ENCODE measurements at places on chromosomes 11 and 22.
A peak's percentile ranks its signal among the peaks of the same experiment; 100 is the strongest.

DNA sequence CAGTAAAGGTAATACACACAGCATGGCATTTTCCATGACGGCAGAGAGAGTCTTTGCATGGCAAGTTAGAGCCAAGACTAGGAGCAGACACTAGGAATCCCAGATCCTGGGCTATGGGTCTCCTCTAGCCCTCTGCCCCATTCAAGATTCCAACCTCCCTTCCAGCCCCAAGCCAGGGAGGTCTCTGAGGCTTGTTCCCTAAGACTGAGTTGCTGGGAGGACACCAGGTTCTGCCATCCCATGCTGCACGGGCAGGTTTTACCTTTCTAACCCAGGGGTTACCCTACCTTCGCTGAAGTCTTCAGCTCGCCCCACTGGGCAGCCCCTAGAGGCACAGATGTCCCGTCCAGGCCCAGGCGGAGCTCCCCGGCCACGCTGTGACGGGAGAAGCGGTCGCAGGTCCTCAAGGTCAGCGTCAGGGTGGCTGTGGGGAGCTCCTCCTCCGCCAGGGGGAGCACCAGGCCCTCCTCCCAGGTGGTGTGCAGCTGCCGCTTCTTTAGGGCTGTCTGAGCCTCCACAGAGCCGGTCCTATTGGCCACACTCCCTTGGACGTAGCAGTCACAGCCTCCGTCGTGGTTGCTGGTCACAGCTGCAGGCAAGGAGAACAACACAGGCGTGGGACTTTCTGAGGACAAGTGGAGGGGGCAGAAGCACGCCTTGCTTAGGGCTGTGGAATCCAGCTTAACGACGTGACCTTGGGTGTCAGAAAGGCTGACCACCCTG is 33.8 kb downstream of the SYT13 start:
- H3K27me3 ChIP-seq: no peaks in the 10 kb centered on the region
- H3K36me3 ChIP-seq: no peaks in the 10 kb centered on the region
- no peak overlapping the region for H3K27ac ChIP-seq

GRCh38 chr11:61972672-61973475 is 5.4 kb upstream of the FTH1 start:
- no peaks in the 10 kb centered on the region for H3K36me3 ChIP-seq
- H3K4me3 ChIP-seq: no peak overlapping the region
- H3K27ac ChIP-seq: peak overlapping the region; percentile 85
- no peaks in the 10 kb centered on the region for H3K27me3 ChIP-seq
- no peak for DNase-seq
- peaks cover 20% of the 10 kb centered on the region for H3K4me1 ChIP-seq

DNA sequence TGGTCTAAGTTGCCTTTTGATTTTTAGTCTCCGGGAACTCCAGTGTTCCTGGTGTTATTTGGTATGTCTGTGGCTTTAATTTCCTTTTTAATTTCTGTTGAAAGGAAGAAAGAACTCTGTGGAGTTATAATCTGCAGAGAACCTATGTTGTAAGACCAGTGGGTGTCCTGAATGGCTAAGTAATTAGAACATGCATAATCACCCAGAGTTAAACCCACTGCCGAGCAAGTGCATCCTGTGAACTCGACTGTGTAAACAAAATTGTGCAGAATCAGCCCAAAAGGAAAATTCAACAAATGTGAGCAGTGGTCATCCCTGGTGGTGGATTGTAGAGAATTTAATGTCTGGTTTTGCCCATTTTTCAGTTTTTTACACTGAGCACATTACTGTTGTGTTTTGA is 162.5 kb downstream of the COMMD9 start:
- peaks cover 8% of the 10 kb centered on the region for H3K4me1 ChIP-seq
- no peak overlapping the region for H3K27ac ChIP-seq
- no peak for DNase-seq
- no peaks in the 10 kb centered on the region for H3K27me3 ChIP-seq

GRCh38 chr11:33542921-33543320 is 157.7 kb downstream of the C11orf91 start:
- H3K27me3 ChIP-seq: no peaks in the 10 kb centered on the region
- peak; percentile 79 for DNase-seq
- no peak overlapping the region for H3K4me3 ChIP-seq
- H3K27ac ChIP-seq: no peak overlapping the region

DNA sequence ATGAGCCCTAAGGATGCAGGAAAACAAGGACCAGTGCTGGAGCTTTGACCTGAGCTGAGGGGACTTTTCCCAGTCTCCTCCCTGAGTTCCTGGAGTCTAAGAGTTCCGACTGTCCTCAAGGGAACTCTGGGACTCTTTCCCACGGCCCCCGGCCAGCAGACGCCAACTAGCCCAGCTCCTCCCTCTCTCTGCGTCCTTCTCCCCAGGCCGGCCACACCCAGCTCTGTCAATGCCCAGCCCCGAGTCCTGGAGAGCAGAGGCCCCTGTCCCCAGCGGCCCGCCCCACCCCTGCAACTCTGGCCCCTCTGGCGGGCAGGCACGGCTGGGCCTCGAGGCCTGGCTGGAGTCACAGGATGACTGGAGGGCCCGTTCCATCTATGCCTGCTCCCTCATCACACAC is 29.8 kb downstream of the NECTIN1 start:
- no peaks in the 10 kb centered on the region for H3K36me3 ChIP-seq
- H3K4me1 ChIP-seq: peaks cover 11% of the 10 kb centered on the region
- H3K27ac ChIP-seq: no peak overlapping the region
- no peak for DNase-seq

DNA sequence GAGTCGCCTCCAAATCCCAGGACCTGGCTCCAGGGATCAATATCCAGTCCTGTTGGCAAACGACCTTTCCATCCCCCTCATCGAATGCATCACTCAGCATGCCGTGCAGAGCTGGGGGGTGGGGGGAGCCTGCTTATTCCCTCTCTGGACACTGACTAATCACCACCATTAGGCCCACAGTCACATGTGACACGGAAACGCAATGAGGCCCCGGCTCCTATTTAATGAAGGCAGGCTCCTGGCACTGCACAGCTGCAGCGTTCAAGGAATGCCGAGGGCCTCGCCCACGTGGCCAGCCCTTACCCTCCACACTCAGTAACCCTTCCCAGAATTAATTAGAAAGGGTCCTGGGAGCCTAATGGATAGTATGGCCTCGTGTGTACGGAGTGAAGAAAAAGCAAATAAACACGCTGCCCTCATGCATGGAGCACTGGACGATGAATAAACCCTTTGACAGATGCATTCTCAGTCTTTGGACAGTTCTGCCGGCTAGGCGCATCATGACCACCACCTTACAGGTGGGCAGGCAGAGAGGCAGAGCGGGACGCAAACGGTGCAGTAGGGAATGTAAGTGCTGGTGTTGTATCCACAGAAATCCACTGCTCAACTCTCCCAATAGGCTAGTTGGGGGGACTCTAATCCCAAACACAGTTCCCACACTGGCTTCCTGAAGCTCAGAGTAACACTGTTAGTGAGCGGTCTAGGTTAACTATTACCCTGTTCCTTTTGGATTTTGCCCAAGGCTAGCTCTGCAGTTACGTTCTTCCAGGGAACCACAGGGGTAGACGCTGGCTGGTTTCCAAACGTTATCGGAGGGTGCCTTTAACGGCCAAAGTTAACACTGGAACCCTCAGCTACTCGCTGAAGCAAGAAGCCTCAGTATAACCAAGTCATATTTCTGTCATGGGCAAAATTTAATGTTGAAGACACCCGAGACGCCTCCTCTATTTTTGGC is 490.1 kb downstream of the OPCML start:
- H3K4me3 ChIP-seq: no peak overlapping the region
- no peaks in the 10 kb centered on the region for H3K27me3 ChIP-seq
- no peaks in the 10 kb centered on the region for H3K36me3 ChIP-seq
- no peak for DNase-seq

- no peaks in the 10 kb centered on the region for H3K36me3 ChIP-seq
- H3K27ac ChIP-seq: no peak overlapping the region
- no peaks in the 10 kb centered on the region for H3K4me1 ChIP-seq
- H3K27me3 ChIP-seq: no peaks in the 10 kb centered on the region
- no peak overlapping the region for H3K4me3 ChIP-seq
- no peak for DNase-seq
Measured at GRCh38 chr11:86219311-86220193, 25.0 kb upstream of the EED start.

DNA sequence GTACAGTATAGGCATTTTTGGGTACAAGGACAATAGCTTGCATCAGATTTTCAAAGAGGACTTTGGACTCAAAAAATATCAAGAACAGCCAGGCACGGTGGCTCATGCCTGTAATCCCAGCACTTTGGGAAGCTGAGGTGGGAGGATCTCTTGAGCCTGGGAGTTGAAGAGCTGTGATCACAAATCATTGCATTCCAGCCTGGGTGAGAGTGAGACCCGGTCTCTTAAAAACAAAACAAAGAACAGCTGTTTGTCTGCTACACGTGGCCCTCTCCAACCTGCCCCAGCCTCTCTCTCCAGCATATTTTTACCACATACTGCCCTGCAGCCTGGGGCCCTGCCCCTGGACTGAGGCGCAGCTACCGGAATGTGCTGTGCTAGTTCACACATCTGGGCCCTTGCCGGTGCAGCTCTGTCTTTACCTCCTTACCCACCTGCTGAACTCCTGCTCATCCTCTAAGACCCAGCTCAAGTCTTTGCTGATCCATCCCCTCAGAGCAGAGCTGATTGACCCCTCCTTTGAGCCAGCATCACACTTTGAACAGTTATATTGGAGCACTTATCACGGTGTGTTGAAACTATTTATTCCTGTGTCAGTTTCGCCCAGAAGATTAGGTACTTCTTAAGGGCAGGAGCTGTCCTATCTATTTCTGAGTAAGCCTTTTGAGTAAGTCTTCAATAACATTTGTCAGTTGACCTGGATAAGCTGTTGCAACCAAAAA is 29.4 kb downstream of the GRIK4 start:
- no peaks in the 10 kb centered on the region for H3K27me3 ChIP-seq
- H3K36me3 ChIP-seq: no peaks in the 10 kb centered on the region
- no peak overlapping the region for H3K27ac ChIP-seq
- H3K4me3 ChIP-seq: no peak overlapping the region
